ENCODE measurements at places on chromosomes 7 and 10.

DNA sequence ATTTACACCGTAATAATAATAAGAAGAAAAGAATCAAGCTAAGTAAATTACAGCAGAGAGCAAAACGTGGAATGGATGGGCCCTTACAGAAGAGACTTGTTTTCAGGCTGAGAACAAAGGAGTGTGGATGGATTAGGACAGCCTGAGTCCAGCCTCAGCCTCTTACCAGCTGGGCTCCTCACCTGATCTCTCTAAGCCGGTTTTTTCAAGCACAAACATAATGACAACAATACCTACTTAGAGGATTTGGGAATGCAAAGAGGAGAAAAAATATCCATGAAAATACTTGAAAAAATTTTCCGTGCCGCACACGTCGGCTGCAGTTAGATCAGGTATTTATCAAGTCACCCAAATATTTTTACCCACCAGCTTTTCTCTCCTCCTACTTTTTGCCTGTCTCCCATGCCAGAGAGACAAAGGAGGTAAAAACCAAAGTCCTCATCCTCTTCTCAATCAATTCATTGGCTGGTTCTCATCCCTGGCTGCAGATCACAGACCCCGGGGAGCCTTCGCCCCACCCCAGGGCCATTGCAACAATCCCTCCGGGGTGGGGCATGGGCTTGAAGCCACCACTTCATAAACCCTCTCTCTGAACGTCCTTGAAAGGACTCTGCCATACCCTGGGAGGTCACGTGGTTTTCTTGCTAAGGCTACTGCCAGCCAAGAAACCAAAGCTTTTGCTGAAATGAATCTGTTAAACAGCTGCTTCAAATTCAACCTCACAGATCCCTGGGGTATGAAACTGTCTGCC lies 29.7 kb upstream of the GTF2I start:
- DNase-seq: no peak

- DNase-seq: no peak
These were observed 776 bp downstream of the TMEM184A start for GRCh38 chr7:1555046-1555812.

GRCh38 chr7:41053820-41054219 lies 649.1 kb downstream of the INHBA start:
- DNase-seq: no peak

GRCh38 chr10:71159892-71160291 lies 52.5 kb upstream of the UNC5B start:
- DNase-seq: no peak

Measured in mesothelial cell of epicardium (in vitro differentiated cells).